CD4-positive, alpha-beta T cell treated with Interferon gamma for 1 hour (primary cell): ENCODE measurements at places on chromosomes 13 and 19.

DNA sequence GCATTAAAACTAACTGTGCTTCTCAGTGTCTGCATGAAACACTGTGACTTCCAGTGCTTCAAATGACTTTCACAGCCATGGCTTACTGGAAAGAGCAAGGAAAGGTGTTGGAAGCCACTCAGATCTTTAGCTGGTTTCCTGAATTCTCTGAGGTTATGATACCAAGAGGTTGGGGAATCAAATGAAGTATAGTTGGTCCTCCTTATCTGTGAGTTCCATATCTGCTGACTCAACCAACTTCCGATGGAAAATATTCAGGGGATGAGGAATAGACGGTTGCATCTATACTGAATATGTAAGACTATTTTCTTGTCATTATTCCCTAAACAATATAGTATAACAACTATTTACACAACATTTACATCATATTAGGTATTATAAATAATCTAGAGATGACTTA, 32.4 kb downstream of the EPSTI1 start:
- DNase-seq, result no peak

- peak; percentile 16 for DNase-seq
Measured at GRCh38 chr19:19542507-19542906, 4.4 kb downstream of the CILP2 start.

GRCh38 chr13:52085421-52085820, 43.5 kb downstream of the NEK5 start:
- DNase-seq, result no peak

GRCh38 chr13:83831796-83832195, 50.5 kb downstream of the SLITRK1 start:
- no peak for DNase-seq

DNA sequence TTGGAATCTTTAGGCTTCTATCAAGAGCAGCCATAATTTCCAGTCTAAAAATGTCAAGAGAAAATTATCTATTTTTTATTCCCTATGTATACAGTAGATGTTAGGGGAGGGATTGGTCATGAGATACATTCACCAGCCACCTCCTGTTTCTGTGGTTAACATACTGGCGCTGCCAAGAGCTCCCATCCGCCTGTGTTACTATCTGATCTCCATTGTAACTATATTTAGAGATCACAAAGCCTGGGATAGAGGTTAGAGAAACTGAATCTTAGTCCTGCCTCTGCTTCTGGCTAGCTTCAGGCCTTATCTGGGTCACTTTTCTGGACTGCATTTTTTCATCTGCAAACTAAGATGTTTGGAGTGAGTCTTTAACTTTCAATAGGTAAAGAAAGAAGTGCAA, 46.3 kb downstream of the POLR1D start:
- DNase-seq, result no peak

GRCh38 chr19:18807861-18808331, 16.8 kb upstream of the COMP start:
- DNase-seq, result no peak

DNA sequence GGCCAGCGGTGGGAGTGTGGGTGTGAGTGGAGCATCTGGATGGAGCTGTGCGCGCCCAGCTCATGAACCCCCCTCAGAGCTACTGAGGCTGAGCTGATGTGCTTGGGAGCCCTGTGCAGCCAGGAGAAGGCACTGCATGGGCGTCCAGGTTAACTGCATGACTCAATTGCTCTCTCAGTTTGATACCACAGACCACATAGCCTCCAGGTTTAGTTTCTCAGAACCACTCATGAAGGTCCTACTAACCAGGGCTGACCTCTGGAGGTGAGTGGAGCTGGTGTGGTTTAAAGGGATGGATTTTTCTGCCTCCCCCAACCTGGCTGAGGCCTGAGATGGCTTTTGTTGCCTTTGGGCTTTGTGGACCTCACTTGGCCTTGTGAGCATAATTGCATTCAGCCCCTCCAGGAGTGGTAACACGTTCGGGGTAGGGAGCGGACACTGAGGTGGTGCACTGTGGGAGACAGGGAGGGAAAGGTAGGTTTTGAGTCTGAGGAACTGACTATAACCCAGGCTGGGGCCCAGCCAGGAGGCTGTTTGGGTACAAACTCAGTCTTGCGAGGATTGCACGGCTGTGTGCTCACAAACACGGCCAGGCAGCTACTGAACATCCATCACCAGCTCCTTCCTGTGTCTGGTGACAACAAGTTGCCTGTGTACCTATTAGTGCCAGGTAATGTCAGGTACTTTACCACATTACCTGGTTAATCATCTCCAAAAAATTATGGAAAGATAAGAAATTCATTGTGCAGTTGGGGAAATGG, 97.5 kb downstream of the RGCC start:
- no peak for DNase-seq

- DNase-seq, result no peak
Measured at GRCh38 chr19:7215176-7215575, 79.0 kb downstream of the INSR start.

GRCh38 chr13:25902891-25903341, 148.9 kb downstream of the SHISA2 start:
- DNase-seq, result no peak

- no peak for DNase-seq
Measured at GRCh38 chr13:107330484-107330883, 762.5 kb upstream of the ARGLU1 start.

DNA sequence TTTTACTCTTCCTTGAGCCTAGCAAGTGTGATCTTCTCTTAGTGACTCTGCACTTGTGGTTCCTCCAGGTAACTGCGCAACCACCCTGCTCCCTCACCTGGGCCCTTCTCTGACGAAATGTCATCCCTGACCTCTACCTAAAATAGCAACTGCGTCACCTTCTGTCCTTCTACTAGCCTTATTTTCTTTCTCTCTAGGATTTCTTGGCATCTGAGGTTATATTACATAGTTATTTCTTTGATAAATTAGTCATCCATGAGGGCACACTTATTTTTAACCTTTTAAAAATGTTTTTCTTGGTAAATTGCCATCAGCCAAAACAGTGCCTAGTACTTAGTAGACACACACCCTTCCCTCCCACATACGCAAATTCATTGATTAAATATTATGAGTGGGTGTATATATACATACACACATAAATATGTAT, 355.5 kb downstream of the ENOX1 start:
- DNase-seq, result no peak

GRCh38 chr19:5396096-5396939, 55.7 kb upstream of the PTPRS start:
- DNase-seq, result no peak

GRCh38 chr19:3606690-3607289, at the start of gene TBXA2R:
Gene TBXA2R (minus strand): TSS chr19:3606875. CDS start chr19:3600634, 6,241 bp downstream.
- DNase-seq, result peak; percentile 59

GRCh38 chr13:113930671-113931637, 42.9 kb downstream of the C13orf46 start:
- peak; percentile 31 for DNase-seq

- no peak for DNase-seq
Measured at GRCh38 chr13:30832845-30833332, 73.2 kb upstream of the MEDAG start.

GRCh38 chr13:104954210-104954609, 1581.3 kb downstream of the EFNB2 start:
- DNase-seq, result no peak

DNA sequence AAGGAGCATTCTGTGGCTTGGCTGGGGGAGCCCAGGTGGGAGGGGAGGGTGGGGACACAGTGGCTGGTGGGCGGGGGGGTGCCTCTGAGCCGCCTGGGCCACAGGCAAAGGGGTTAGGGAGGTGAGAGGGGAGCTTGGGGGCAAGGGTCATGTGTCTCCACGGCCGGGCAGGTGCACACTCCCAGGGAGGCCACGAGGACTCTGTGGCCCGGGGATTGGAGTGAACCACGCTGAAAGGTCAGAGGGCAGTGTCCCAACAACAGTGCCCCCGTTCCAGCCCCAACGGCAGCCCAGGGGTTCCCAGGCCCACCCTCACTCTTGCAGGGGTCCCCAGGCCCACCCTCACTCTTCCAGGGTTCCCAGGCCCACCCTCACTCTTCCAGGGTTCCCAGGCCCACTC, 9.6 kb downstream of the C2CD4C start:
- DNase-seq, result no peak

DNA sequence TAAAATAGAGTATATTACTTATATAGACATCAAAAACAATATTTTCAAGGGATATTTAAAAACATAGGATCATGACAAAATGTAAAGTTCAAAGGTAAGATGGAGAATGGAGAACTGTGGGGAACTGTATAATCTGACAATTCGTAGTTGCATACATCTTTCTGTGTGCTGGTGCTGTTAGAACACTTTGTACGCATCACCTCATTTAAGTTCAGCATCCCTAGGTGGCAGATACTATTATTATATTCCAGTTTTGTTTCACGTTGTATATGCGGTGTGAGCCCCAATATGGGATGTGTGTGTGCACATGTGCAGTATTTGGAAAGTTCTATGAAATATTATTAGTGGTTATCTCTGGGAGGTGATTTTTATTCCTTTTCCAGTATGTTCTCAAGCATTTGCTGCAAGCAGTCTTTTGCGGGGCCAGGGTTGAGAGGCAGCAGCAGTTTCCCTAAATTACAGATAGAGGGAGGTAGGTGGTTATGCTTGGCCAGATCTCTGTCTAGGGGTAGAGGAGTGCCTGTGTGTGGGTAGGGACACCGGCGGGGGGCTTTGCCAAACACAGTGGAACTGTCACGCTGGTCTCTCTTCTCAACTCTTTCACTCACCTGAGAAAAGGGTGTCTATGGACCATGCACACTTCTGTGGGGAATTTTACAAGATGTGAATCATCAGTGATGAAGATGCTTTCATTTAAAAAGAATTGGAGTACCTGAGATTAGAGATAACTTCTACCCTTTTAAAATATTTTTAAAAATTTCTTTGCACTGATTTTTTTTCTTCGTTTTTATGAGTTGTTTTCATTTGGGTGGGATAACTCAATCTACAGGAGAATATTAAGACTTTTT, 55.6 kb upstream of the ALOX5AP start:
- peak; percentile 30 for DNase-seq

DNA sequence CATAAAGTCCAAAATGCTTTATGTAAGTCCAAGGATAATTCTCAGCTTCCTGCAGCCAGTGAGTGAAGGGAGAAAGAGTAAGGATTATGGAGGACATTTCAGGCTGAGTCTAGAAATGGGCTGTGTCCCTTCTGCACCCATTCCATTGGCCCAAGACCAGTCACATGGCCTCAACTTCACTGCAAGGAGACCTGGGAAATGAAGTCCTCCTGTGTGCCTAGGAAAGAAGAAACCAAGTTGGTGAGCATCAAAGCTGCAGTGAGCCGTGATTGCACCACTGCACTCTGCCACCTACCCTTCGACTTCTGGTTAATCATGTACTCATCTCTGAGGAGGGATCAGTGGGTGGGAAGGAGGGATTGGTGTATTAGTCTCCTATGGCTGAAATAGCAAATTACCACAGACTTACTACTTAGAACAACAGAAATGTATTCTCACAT, 3.6 kb upstream of the CD37 start:
- peak; percentile 64 for DNase-seq

- DNase-seq, result peak; percentile 33
Measured at GRCh38 chr13:90867336-90867683, 480.2 kb upstream of the MIR17HG start.

DNA sequence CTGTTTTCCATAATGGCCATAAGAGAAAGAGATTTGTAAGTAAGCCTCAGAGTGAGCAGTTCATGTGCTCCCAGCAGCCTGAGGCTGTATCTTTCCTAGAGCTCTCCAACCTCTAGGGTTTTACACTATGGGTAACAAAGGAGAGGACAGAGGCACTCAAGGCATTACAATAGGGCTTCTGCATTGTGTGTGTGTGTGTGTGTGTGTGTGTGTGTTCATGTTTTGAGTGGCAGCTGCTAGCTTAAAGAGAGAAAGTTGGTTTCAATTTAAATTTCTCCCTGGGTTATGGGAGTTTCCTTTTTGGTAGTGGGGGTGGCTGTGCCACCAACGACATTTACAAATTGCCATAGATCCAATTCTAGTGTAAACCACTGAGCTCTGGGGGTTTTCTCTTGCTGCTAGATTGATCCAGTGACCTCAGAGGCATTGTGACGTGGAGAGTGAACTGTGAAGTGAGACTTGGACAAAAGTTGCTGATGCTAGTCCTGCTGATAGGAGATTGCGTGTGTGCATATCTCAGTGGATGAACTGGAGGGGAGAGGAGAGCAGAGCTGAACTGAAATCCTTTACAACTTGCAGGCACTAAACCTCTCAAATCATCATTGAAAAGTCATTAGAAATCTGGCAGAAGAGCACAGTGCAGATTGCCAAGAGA, 67.2 kb upstream of the OLFM4 start:
- no peak for DNase-seq

DNA sequence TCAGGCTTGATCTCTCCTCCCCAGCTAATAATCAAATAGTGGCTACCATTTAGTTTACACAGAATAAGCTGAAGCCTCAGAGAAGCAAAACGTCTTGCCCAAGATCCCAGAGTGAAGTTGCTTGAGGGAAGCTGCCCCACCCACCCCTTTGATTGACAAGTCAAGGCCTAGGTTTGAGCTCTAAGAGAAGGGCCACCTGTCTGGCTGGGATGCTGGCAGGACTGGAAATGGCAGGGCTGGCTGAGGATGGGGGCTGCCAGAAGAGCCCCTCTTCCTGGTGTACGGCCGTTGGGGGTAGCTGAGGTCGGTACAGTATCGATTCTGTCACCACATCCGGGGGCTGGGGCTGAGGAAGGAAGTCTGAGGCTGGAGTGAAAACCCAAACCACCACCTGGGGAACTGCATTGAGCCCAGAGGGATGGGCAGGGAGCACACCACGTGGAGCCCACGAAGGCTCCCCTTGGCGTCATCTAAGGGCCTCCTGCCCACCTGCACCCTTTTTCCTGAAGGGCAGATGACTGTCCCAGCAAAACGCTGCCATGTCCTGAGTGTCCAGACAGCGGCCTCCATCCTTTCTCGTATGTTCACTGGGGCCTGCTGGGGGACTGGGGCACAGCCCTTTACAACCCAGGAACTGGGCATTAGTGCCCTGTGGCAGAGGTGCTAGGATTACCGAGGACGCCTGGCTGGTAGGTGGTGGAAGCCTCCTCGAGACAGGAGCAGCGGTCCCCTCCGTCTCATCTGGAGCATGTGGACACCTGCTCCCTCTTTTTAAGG, 1.4 kb upstream of the PRKD2 start:
- peak; percentile 60 for DNase-seq

- no peak for DNase-seq
Measured at GRCh38 chr19:22331521-22331920, 45.3 kb downstream of the ZNF729 start.

- DNase-seq, result no peak
Measured at GRCh38 chr19:12843999-12844732, 5.9 kb downstream of the MAST1 start.

DNA sequence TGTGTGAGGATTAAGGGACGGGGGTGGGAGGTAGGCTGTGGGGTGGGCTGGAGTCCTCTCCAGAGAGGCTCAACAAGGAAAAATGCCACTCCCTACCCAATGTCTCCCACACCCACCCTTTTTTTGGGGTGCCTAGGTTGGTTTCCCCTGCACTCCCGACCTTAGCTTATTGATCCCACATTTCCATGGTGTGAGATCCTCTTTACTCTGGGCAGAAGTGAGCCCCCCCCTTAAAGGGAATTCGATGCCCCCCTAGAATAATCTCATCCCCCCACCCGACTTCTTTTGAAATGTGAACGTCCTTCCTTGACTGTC, 5.5 kb downstream of the FOSB start:
- DNase-seq, result no peak

GRCh38 chr13:114065926-114066774, 66.3 kb downstream of the RASA3 start:
- no peak for DNase-seq
